Urothelium cell line (cell line): ENCODE measurements at places on chromosomes 13 and 19.

GRCh38 chr13:76756451-76756850 is 129.8 kb downstream of the KCTD12 start:
- no peak for DNase-seq

GRCh38 chr13:30216111-30216510 is 91.2 kb downstream of the KATNAL1 start:
- DNase-seq = no peak

DNA sequence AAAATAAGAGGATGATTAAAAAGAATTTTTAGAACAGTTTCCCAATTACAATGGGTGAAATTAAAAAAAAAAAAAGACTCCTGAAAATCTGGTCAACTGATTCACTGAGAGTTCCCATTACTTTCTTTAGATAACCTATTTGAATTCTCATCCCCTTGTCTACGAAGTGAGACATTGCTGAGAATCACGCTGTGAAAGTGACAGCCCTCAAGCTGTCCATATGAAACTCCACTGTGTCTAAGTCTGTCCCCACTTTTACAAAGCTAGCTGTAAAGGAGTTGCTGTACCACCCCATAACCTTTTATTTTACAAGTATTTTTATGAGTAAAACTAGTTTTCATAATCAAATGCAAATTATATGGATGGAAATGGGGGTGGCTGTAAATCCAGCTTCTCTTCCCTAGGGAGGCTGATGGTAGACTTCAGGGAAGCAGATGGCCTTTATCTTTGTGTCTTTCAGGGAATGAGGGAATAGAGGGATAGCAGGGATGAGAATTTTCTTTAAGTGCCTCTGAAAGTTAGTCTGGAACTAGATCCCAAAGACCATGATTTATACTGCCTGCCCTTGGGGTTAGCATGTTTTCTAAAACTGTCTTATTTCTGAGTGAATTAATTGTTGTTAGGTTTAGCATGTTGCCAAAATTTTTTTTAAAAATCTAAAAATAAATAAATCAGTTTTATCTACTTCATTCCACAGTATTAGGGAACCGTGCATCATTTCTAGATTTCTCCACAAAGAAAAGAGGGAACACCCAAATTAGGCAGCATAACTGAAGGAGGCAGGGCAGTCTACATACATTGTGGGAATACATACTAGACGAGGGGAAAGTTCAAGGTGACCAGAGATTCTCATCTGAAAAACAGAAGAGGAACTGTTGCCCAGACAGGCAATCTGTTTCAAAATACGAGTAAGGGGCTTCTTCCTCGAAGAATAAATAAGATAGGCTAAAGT is 1219.1 kb downstream of the UQCRFS1 start:
- DNase-seq = no peak

- DNase-seq = peak; percentile 6
Observed at GRCh38 chr13:91722267-91722884, 324.0 kb downstream of the GPC5 start.

DNA sequence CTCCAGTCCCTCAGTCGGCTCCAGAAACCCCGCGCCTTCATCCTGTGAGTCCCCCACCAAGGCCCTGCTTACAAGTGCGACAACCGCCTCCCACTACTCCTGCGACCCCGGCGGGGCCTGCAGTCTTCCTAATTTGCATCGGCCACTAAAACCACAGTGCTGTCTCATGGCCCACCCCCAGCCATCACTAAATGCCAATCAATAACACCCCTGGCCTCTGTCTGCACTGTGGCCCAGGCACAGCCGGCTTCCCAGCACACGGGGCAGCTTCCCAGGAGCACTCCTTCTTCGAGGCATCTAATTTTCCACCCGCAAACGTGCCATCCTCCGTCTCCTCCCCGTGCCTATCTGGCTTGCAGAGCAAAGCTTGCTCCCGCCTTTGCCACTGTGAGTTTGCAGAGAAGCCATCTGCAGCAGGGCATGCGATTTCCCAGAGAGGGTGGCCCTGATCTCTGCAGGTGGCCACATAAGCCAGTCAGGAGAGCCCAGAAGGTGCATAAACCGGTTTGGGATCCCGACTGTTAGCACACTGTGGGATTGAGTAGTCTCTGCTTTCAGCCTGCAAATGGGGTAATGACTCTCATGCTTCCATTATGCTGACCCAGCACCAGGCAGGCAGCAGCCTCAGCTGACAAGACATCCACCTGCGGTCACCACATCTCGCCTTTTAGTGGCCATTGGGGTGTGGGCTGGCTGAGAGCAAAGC is 34.0 kb upstream of the USE1 start:
- DNase-seq = no peak

- no peak for DNase-seq
Observed at GRCh38 chr13:52793515-52794061, 54.0 kb upstream of the CNMD start.

DNA sequence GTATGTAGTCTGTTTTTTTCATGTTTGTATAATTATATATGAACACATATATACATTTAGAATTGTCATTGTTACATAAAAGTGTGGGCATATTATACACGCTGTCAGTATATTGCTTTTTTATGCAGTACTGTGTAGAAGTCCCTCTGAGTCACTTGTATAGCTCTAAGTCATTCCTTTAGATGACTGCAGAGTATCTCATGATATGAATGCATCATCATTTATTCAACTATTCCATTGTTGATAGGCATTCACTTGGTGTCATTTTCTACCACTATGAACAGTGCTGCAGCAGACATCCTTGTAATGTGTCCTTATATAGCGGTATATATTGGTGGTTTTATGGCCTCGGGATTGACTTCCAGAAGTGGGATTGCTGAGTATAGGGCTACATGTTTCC is 15.3 kb downstream of the RFXAP start:
- DNase-seq = no peak

DNA sequence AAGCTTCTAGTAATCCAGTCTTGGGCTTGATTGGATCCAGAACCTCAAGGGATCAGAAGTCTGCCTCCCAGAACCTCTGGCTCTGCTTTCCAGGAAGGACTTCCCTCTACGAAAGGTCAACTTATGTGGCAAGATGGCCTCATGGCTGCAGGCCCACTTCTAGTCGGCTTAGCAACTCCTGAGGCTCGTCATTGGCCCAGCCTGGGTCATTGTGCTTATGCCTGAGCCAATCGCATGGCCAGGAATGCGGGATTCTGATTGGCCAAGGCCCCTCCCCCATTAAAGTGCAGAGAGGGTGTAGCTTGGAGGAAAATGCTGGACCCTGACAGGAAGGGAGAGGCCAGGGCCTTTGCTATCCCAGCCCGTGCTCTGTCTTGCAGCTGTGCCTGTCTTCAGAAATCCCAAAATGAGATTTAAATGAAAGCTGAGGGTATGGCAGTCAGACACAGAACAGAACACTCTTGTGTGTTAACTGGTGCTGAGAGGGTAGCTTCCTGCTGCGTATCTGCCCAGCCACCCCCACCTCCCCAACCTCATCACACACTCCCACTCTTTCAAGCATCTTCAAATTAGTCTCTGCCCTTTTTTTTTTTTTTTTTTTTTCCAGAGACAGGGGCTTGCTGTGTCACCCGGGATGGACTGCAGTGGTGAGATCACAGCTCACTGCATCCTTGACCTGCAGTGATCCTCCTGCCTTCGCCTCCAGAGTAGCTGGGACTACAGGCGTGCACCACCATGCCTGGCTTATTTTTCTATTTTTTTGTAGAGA is 5.5 kb upstream of the CCNE1 start:
- no peak for DNase-seq

DNA sequence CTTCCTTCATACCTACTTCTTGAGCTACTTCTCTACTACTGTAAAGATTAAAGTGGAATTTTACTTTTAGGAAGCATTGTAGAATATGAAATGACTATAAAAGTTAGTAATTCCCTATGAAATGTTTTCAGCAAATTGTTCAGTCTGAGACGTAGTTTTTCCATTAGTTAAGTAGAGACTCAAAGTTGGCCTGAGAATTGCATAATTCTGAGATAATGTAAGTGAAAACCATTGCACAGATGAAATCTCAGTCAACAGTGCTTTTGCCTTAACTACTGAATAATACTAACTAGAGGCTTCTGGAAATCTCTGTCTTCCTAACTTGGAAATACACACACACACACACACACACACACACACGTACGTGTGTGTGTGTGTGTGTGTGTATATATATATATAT is 125.9 kb downstream of the FGF14 start:
- no peak for DNase-seq

- peak; percentile 92 for DNase-seq
Observed at GRCh38 chr19:2050991-2051772, at the start of gene MKNK2. Gene MKNK2, minus strand, starts transcription at chr19:2051244. Its CDS starts 393 bp downstream, at chr19:2050851.

- no peak for DNase-seq
Observed at GRCh38 chr19:7337380-7338194, 11.2 kb upstream of the ARHGEF18 start.

DNA sequence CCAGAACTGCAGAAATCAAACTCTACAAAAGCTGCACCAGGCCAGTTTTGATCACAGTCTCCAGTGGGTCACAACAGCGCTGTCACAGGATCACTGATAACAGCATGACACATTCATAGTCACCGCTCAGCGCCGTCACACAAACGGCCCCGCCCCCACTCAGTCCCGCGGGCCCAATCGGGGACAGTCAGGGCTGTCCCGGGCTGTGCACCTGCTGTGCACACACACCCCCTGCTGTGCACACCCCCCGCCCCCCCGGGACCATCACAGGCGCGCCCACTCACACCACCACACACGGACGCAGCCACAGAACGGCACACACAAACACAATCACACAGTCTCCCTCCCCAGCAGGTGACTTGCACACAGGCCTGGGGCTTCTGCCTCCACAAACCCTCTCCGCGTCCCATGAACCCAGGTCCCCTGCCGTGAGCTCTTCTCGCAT is 435 bp upstream of the ZNF382 start:
- DNase-seq = no peak

- no peak for DNase-seq
Observed at GRCh38 chr13:75995966-75996365, 359.8 kb downstream of the LMO7 start.

DNA sequence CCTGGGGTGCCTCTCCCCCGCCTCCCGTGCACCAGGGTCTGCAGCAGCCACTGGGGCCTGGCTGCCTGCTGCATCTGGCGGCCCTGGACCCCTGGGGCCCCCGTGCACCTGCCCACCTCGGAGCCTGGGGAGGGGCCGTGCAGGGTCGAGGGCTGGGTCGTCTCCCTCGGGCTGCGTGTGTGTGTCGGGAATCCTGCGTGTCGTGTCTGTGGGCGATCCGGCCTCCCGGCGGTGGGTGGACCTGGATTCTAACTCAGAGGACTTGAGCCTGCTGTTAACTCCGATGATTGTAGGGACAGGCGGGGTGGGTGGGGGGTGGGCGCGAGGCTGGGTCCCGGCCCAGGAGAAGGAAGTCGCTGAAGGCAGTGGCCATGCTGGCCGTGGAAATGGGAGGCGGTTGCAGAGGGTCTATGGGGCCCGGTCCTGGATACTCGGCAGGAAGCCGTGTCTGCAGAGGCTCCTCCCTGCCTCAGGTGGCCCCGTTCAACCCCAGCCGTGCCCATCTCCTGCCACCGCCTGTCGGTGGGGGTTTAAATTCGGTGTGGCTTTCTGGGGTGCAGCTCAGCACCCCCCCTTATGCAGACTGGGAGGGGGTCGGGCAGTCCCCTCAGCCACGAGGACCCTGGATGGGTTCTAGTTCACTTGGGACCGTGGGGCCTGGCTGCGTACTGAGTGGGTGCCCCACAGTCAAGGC is 9.4 kb upstream of the WDR18 start:
- DNase-seq = no peak

- no peak for DNase-seq
Observed at GRCh38 chr13:43293986-43294385, 270.6 kb downstream of the DNAJC15 start.

GRCh38 chr13:72638059-72638815 is 89.2 kb downstream of the MZT1 start:
- DNase-seq = peak; percentile 10

- DNase-seq = no peak
Observed at GRCh38 chr13:31739226-31739625, at the start of gene RXFP2. Gene RXFP2, plus strand, starts transcription at chr13:31739526. Its CDS starts 87 bp downstream, at chr13:31739613.

GRCh38 chr19:50790396-50790795 is at the start of gene ACP4:
Gene ACP4, plus strand, starts transcription at chr19:50790415. Its CDS starts 0 bp downstream, at chr19:50790415.
- no peak for DNase-seq

GRCh38 chr19:30160426-30160825 is 211.8 kb upstream of the ZNF536 start:
- no peak for DNase-seq

GRCh38 chr13:44972956-44973581 is 16.2 kb downstream of the NUFIP1 start:
- peak; percentile 8 for DNase-seq

DNA sequence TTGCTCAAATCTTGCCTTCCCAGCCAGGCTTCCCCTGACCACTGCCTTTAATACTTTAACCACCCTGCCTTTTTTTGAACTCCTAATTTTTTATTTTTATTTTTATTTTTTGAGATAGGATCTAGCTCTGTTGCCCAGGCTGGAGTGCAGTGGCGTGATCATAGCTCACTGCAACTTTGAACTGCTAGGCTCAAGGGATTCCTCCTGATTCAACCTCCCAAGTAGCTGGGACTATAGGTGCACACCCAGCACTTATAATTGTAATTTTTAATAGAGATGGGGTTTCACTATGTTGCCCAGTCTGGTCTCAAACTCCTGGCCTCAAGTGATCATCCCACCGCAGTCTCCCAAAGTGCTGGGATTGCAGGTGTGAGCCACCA is 21.7 kb upstream of the FBXO27 start:
- DNase-seq = no peak

- no peak for DNase-seq
Observed at GRCh38 chr13:19183676-19184075, 2.1 kb upstream of the TUBA3C start.

DNA sequence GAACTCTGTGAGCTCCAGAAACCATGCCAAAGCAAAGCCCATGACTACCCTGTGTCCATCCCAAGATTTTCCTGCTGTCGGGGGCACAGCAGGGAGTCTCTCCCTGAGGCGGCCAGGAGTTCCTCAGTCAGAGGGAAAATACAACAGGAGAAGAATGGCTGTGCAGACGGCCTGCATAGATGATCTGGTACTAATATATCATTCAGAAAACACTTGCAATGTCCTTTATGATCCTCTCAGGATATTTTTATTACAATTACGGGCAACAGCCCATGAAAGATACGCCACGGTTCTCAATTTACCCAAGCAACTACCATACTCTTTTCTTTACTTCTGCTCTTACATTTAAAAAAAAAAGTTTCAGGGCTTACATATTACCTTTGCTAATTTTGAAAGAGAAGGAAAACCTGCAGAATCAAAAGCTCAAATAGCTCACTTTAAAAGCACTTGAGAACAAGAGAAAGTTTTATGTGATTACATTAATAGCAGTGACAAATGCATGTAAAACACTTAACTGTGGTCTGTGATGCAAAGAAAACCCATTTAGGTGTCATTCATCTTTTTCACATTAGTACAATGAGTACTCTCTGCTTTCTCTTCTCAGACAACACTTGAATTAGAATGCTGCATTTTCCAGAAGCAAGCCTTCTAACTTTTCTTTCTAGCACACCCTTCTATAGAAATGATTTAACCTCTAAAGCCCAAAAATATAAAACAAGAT is 460.8 kb downstream of the KLF5 start:
- DNase-seq = no peak
